ENCODE measurements at places on chromosomes 1 and 21. TPM values are rescaled to one million over a fixed set of nuclear protein-coding genes. Genes with fewer than 3 reads are reported as not detected.

DNA sequence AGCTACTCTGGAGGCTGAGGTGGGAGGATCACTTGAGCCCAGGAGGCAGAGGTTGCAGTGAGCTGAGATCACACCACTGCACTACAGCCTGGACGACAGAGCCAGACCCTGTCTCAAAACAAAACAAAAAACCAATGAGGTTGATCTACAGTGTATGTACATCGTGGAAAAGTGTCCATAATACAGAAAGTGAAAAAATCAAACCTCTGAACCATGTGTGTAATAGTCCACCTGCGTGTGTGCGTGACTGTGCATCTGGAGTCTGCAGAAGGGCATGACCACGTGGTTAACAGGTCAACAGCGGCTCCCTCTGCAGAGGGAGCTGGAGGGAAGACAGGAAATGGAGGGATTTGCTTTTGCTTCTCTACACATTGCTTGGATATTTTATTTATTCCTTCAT lies 32.4 kb upstream of the ENO1 start:
- DNase-seq: no peak

DNA sequence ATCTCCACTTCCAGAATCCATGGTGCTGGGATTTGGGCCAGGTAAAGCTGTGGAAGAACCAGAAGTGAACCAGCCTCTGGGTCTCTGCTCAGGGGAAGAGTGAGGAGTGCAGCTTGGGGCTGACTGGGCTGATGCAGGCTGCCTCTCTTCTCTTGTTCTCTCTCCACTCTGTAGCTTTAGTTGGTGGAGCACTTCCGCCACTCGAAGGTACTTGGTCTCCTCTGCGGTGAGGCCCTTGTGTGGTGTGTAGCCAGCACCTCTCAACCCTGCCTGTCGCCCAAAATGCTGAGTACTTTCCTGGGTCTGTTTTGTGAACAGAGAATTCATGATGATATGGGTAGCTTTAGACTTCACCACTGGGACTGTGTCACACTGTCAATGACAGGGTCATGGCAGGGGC lies 63.2 kb downstream of the URB2 start:
- DNase-seq: no peak

DIO1 gene
- total RNA-seq: not detected

TAF5L gene
- 20.4 TPM for total RNA-seq

SPRR3 gene
- total RNA-seq: not detected

GRCh38 chr21:44058652-44058964 lies 46.5 kb downstream of the TRAPPC10 start:
- DNase-seq: no peak
